Smooth muscle cell of the brain vasculature (primary cell): ENCODE measurements at places on chromosomes 6 and 20.

- no peak for DNase-seq
Observed at GRCh38 chr6:85283436-85283835, 166.4 kb upstream of the NT5E start.

- DNase-seq = no peak
Observed at GRCh38 chr6:148944608-148945007, 197.8 kb downstream of the UST start.

DNA sequence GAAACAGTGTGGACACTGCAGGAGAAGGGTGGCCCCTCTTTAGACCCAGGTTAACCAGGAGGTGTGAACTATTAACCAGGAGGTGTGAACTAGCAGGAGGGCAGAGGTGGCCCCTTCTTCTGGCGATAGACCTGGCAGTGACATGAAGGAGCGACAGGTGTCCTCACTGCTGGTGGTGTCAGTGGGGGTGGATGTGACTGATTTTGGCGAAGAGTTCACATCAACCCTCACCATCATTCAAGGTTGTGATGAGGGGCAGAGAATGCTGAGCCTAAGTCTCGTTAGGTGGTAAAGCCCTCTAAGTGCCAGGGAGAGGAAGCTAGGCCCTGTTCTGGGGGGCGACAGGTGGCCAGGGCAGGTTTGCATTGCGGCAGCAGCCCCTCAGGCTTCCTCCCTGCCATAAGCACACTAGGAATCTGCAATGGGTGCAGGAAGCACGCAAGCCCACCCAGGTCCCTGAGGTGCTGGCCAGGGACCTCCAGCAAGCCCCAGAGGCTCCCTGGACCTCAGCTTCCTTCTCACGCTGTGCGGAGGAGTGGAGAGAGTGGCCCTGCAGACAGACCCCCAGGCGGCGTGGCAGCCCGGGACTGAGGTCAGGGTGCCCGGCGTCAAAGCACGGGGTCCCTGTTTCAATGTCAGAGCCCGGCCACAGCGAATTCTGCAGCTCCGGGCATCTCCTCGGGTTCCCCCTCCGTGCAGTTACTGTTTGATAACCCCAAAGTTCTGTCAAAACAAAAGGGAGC lies 13.7 kb downstream of the NPEPL1 start:
- DNase-seq = no peak

DNA sequence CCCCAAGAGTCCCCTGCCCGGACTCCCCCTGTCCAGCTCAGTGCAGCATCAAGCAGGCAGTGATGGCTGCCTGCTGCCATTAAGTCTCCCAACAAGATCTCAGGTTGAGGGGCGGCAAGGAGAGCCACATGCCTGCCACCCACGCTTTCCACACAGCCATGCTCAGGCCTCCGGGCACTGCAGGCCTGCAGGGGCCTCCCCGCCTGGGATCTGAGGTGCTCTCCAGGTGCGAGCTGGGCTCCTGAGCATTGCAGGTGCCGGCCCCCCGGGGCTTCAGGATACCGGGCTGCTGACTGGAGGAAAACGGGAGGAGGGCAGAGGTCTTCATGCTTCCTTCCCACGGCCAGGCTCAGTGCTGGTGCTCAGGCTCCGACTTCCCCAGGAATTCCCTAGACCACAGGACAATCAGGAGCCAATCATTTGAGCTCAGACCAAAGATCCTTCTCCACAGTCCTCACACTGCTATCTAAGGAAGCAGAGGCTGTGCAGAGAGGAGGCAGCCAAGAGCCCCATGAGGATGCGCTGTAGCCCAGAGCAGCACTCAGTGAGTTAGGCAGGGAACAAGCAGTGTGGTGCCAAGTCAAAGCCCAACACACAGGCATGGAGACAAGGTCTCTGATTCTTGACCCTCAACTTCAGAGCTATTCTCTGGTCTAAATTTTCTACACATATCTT lies 52.7 kb downstream of the PYGB start:
- DNase-seq = no peak

GRCh38 chr20:47181056-47181862 lies 175.2 kb downstream of the ZMYND8 start:
- DNase-seq = no peak

DNA sequence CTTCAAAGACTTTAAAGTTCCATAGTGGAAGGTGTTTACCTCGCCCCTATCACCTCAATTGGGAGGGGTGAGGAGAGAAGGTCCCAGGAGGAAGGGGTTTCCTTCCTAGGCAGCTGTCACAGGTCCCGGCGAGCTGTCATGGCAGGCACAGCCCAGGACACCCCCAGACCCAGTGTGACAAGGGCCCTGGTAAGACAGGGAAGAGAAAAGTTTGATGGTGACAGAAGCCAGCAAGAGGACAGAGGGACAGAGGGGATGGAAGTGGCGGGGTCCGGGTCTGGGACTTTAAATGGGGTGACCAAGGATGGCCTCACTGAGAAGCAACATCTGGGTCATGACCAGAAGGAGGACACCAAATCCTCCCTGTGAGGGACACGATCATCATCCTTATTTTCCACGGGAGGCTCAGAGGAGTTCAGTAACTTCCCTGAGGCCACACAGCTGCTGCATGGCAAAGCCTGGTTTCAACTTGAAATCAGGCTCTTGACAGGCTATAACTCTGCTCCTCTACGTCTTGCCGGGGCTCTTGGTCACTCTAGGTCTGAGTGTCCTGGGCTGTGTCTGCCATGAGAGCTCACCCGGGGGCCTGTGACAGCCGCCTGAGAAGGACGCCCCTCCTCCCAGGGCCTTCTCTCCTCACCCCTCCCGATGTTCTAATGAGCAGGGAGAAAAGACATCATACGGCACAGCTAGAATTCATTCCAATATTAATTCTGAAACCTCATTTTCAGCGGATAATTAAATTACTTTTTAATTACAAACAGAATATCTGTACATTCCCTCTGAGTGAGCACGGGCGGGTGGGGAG lies 222.2 kb downstream of the PREX1 start:
- DNase-seq = no peak

- DNase-seq = no peak
Observed at GRCh38 chr20:9068841-9069663, at the start of gene PLCB4. TSS of gene PLCB4 (plus strand) at chr20:9069087. CDS start at chr20:9307815, 238,728 bp downstream.

GRCh38 chr20:53069132-53069531 lies 97.0 kb downstream of the TSHZ2 start:
- DNase-seq = no peak

DNA sequence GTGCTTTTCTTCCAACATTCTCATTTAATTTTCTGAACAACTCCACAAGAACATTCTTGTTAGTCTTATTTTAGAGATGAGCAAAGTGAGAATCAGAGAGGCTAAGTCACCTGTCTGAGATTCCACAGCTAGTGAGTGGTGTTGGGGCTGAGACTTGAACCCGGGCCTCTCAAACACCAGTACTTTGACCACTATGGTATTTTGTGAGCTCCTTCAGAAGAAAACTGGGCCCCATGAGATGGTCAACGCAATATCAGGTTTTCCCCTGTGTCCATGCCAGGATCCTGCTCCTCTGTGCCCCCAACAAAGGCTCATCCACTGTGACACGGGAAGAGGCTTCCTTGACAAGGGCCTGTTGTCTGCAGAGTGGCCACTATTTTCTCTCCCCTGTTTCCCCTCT lies 51.9 kb downstream of the MAFB start:
- no peak for DNase-seq

- no peak for DNase-seq
Observed at GRCh38 chr20:63532449-63532971, 4.7 kb downstream of the PTK6 start.

DNA sequence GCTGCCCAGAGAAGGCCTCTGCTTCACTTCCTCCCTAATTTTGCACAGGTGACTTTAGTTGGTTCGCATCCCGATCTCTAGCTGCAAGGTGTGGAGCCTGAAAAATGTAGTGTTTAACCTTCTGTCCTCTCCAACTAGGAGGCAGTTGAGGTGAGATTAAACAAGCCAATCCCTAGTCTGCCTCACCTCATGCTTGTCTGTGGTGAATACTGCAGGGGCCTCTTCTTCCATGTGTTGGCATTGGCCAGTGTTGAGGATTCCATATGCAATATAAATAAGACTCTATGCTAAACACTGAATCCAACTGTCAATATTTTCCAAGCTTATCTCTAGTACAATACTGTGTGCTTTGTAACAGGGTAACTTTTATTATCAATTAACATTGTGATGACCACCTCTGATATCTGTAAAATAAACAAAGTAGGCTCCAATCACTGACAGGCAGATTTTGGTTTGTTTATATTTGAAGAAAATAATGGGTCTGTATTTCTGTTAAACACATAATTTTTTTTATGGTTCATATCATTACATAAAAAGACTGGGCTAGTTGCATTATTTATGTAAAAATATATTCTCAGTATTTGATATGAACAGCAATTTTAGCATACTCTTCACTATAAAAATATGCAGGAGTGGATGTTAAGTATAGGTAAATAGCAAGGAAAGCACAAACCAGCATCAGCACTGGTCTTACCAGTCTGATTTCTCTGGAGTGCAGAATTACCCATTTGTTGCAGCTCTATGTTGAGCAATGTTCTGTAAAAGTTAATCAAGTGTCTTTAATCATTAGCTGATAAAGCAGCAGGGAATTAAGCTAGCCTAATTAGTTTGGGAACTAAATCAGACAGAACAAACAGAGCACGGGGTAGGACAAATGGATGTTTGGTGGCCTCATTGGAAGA lies 74.0 kb downstream of the ANKRD6 start:
- no peak for DNase-seq

DNA sequence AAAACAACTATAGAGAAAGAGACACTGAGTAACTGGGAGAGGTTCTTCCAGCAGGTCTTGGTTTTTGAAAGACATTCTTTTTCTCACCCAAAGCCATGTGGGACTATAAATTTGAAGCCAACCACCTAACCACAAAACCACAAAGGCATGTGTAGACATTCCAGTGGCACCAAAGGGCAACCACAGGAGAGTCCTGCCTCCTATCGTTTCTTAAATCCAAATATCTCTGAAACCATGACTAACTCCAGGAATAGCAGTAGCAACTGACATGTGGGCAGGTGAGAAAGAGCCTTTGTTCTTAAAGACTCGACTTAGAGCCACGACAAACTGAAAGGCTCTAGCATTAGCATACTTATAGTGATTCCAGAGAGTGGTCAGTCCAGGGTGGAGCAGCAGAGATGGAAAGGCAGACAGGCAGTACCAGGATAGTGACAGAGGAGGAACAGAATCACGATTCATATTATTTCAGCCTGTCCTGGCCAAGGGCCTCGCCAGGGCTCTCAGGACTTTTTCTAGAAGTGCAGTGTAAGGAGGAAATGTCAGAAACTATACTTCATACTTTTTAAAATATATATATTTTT lies 9.4 kb upstream of the COL9A1 start:
- peak; percentile 15 for DNase-seq

GRCh38 chr6:30875244-30876038 lies 8.9 kb upstream of the DDR1 start:
- no peak for DNase-seq

GRCh38 chr6:21935561-21936028 lies 342.0 kb downstream of the SOX4 start:
- no peak for DNase-seq

GRCh38 chr6:21999012-21999528 lies 297.8 kb downstream of the PRL start:
- DNase-seq = peak; percentile 26

DNA sequence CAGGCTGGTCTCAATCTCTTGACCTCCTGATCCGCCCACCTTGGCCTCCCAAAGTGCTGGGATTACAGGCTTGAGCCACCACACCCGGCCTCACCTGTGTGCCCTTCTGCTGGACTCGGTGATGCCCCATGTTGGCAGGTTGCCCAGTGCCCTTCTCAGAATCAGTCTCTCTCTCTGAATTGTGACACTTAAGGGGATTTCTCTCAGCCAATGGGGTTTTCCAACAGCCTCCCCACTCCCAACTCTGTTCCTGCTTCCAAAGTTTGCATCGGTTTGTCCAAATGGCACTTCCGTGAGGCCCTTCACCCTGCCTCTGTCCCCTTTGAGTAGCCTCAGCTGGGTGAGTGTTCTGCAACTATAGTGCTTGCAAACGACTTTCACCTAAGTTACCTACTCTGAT lies 3.1 kb upstream of the MRPS10 start:
- no peak for DNase-seq

DNA sequence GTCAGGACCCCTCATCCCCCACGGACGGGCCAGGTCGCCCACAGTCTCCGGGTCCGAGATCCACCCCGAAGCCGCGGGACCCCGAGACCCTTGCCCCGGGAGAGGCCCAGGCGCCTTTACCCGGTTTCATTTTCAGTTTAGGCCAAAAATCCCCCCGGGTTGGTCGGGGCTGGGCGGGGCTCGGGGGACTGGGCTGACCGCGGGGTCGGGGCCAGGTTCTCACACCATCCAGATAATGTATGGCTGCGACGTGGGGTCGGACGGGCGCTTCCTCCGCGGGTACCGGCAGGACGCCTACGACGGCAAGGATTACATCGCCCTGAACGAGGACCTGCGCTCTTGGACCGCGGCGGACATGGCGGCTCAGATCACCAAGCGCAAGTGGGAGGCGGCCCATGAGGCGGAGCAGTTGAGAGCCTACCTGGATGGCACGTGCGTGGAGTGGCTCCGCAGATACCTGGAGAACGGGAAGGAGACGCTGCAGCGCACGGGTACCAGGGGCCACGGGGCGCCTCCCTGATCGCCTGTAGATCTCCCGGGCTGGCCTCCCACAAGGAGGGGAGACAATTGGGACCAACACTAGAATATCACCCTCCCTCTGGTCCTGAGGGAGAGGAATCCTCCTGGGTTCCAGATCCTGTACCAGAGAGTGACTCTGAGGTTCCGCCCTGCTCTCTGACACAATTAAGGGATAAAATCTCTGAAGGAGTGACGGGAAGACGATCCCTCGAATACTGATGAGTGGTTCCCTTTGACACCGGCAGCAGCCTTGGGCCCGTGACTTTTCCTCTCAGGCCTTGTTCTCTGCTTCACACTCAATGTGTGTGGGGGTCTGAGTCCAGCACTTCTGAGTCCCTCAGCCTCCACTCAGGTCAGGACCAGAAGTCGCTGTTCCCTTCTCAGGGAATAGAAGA lies 978 bp downstream of the HLA-A start:
- no peak for DNase-seq

- no peak for DNase-seq
Observed at GRCh38 chr6:16503970-16504415, 257.3 kb downstream of the ATXN1 start.

- DNase-seq = no peak
Observed at GRCh38 chr6:40681622-40682021, 94.5 kb upstream of the LRFN2 start.
